ENCODE measurements at places on chromosomes 12 and 14.

GRCh38 chr14:67241411-67242167 lies at the start of gene PALS1:
PALS1 (plus strand) TSS chr14:67241435; CDS start chr14:67279171, 37,736 bp downstream.
- no peak for DNase-seq

- DNase-seq = peak; percentile 73
These were observed 2.6 kb downstream of the RTL1 start for GRCh38 chr14:100900837-100901390.

GRCh38 chr12:46478123-46478522 lies 105.5 kb upstream of the SLC38A2 start:
- no peak for DNase-seq

DNA sequence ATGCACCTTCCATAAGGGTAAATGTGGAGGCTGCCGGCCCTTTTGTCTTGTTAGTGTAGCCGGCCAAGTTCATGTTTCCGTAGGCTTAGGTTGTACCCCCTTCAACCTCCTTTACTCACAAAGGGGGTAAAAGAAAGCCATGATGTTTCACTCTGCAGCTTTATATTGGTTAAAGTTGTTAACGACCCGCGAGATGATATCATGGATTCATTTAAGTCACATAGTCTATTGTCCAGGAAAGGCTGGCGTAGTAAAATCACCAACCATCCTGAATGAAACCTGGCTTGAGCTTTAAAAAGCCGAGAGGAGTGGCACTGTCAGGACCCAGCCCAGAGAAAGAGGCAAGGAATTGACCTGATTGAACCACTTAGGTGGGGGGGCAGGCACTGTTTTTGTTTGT lies 1.3 kb downstream of the UNG start:
- DNase-seq = no peak

DNA sequence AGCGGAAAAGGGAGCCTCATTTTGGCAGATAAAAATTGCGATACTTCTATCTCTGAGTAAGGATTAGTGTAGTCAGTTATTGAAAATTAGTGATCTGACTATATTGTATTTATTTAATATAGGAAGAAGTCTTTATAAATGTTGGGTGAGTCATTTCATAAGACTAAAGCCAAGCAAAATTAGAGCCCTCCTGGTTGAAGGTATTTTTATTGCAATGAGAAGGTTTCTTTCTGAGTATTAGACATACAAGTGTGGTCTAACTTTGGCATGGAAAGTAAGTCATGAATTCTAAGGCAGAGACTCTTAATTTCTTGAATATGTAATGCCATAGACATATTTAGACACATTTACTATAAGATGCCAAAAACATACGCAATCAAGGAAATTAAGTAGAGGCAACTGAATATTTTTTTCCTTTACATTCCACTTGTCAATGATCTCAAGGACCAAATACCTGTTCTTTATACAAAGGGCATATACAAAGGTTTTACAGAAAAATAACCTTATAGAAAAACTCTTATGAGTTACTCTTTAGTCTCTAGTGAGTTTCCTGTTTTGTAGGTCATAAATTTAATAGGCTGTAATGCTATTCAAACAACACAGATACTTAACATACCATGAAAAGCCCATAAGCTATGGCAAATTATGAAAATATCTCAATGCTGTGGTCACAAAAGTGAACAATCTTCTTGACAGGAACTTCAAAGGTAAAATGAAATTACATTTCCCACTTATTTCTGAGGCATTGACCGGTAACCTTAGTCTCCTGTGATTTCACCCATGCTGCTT lies 156.6 kb upstream of the BTG1 start:
- no peak for DNase-seq

All from type B pancreatic cell (in vitro differentiated cells).